ENCODE measurements at places on chromosomes 11 and 22.

- no peak for DNase-seq
Measured at GRCh38 chr22:37054600-37055365, 3.2 kb downstream of the KCTD17 start.

- DNase-seq = no peak
Measured at GRCh38 chr11:14657841-14658240, 14.2 kb downstream of the PDE3B start.

DNA sequence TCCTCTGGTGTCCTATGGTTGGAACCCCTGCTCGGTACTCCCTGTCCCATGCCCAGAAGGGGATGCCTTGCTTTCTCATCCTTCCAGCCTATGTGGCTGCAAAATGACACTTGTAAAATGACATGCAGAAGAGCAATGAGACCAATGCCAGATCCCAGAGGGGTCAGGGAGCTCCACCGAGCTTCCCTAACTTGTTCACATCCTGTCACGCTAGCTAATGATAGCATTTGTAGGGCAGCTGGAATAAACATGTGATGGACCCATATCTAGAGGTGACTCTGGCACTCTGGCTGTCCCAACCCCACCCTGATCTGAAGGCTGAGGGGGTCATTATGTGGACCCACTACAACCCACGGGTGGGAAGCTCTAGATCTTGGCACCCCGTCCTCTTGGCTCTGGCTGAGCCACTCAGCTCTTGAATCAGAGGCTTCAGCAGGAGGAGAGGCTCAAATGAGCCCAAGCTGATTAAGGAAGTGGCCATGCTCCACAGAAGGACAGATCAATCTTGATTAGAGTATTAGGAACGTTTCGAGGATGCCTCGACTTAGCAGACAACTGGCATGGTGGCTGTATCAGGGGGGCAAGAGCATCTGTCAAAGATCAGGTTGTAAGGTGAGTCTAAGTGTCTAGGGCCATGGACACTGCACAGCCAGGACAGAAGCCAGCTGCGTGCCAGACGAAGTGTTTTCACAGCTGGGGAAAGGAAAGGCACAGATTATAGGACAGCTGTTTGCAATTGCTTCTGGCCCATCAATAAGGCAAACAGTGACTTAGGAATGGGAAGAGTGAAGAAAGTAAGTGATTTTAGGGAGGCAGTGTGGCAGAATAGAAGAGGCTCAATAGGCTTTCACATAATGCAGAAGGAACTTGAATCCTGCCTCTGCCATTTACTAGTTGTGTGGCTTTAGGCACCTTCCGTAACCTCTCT, 182.8 kb downstream of the KIRREL3 start:
- DNase-seq = no peak

DNA sequence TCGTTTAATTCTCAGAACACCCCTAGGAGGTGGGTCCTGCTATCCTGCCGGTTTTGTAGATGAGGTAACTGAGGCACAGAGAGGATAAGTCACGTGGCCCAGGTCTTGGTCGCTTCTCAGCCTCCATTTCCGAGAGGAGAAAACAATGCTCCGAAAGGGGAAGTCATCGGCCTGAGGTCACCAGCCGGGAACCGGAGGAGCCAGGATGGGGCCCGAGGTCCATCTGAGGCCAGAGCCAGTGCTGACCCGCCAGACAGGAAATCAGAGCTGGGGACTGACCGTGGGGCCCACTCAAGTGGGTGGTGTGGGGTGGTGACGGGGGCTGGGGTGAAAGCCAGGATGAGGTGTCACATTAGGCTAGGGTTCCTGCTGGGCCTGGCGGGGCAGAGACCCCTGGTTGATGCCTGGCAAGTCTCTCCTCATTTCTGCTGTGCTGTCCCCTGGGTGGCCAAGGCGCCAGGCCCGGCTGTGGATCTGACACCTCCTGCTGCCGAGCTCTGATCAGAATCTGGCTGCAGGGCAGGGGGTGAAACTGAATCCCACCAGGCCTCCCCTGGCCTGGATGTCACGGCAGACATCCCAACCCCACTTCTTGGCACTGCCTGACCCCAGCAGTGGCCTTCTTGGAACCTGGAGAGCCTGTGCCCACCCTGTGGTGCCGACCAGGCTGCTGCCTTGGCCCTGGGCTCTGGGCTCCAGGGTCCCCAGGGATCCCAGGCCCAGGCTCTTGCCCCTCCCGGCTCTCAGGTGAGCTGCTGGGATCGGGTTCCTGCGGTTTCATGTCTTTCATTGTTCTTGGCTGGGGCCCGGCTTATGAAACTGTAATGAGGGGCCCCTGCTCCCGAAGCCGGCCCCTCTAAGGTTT, 12.0 kb downstream of the TRIOBP start:
- DNase-seq = no peak

GRCh38 chr11:30342736-30343166, 19.8 kb downstream of the ARL14EP start:
- no peak for DNase-seq

DNA sequence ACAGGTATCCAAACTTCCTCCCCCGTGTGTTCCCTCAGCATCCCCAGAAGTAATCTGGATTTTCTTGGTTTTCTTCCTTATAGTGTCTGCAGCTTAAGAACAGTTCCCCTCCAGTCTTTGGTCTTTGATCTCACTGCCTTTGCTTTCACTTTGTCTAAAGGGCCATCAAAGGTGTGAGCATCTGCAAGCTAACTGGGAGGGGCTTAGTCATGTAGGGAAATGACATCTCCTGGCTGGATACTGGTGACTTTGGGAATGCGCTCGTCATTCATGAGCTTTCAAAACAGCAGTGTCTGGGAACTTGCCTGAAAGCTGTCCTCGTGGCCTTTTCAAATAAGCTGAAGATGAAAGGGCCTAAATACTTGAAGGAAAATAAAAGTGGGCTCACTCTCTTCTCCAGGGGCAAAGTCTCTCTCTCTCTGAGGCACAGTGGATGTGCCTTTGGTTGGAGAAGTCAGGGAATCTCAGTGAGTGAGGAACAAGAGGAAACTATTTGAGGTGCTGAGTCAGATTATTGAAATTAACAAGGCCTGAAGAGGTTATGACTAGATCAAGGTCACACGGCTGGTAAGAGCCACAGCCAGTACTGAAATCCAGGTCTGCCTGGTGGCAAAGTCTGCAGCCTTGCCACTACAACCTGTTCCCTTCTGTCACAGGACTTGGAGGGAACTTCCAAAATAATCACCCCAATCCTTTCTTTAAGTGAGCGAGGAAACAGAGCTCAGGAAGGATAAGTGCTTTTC, 45.6 kb upstream of the TENM4 start:
- DNase-seq = no peak

GRCh38 chr11:46252373-46252914, 25.0 kb upstream of the CREB3L1 start:
- DNase-seq = no peak

- no peak for DNase-seq
Measured at GRCh38 chr11:116651737-116652237, 121.0 kb downstream of the BUD13 start.

- DNase-seq = peak; percentile 64
Measured at GRCh38 chr11:118635237-118635591, 27.8 kb downstream of the PHLDB1 start.

DNA sequence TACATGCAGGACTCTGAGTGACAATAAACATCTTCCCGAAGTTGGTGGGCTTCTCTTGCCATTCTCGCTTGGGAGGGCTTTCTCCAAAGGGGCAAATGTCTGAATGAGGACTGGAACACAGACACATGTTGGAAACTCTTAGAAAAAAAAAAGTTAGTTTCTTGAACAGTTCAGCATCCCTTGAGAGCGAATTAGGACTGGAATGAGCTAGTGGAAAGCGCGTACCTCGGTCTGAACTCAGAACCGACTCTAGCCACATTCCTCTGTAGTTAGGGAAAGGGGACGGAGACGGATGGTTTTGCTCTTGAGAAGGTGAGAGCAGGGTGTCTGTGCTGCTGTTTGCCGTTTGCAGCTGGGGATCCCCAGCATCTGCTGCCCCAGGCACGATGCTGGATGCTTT, 517.3 kb downstream of the TBC1D22A start:
- no peak for DNase-seq

- DNase-seq = no peak
Measured at GRCh38 chr11:77438487-77438886, 35.4 kb downstream of the PAK1 start.

DNA sequence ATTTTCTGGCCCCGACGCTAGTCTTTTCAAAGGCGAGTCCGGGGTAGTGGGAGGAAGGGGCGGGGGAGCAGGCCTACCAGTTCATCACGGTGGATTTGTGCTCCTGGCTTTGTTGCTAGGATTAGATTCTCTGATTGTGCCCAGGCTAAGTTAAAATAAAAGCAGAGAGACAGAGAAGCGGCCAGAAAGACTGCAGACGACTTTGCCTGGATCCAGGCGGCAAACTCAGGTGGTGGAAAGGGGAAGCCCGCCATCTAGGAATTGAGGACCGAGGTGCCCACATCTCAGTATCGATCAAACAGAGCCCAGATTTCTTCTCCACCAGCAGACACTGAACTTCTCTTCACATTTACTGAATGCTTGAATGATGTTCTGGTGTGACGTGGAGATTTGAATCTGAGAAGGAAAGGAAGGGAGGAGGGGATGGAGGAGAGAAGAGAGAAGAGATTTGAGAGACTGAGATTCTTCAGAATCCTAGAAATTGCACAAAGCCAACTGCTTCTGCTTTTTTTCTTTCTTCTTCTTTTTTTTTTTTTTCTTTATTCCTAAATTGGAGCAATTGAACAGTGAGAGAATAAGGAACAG, 2.7 kb downstream of the FAT3 start:
- DNase-seq = no peak

- peak; percentile 69 for DNase-seq
Measured at GRCh38 chr22:38706101-38706900, 557 bp downstream of the GTPBP1 start.

GRCh38 chr11:111694851-111695250, 71.3 kb downstream of the PPP2R1B start:
- peak; percentile 72 for DNase-seq

DNA sequence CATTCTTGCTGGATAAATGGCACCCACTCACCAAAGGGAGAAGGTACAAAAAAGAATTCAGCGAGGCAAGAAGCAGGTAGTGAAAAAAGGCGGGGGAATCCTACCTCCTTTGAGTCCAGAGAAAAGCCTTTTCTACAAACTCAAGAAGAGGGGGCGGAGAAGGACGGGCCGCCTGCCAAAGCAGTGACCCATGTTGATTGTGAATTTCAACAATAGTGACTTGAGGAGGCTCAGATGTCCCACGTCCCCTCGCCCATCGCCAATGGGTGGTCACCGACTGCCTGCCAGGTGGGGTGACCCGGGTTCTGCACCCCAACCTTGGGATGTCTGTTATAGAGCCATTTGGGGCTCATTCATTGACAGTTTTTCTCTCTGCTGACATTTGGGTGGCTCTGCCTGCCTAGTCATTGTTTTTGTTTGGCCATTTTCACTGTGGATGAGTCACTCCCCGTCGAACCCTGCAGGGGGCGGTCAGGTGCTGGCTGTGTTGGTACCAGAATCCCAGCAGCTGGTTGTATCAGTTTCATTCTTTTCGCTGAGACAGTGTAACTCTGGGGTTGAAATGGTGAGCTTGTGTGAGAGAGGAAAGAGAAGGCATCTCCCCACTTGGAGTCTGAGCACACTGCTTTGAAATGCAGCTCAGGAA, 163.4 kb upstream of the NCAM1 start:
- peak; percentile 51 for DNase-seq

GRCh38 chr22:48459859-48460823, 1367.5 kb downstream of the BRD1 start:
- no peak for DNase-seq

DNA sequence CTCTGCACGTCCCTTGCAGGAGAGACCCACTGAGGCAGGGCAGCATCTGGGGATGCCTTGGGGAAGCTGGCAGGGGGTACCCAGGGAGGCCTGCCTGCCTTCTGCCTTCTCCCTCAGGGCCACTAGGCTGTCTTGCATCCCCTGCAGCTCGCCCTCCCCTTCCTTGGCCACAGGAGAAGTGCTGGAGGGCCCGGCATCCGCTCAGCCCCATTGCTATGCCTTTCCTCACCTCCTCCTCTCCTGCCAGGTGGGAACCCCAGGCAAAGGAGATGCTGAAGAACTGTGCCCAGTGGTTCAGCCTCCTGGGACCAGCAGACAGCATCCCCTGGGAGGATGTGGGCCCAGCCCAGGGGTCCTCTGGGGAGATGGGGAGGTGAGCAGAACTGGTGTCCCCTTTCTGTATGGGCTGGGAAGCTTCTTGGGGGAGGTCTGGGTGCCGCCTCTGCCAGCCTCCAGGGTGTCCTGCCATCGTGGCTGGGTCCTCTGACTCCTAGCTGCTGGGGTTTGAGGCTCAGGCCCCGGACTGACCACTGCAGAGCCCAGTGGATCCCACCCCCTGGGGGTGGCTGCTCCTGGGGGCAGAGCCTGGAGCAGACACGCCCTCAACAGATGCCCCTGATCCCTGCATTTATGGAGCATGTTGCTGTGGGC, 20.6 kb downstream of the MRGPRG start:
- DNase-seq = no peak

DNA sequence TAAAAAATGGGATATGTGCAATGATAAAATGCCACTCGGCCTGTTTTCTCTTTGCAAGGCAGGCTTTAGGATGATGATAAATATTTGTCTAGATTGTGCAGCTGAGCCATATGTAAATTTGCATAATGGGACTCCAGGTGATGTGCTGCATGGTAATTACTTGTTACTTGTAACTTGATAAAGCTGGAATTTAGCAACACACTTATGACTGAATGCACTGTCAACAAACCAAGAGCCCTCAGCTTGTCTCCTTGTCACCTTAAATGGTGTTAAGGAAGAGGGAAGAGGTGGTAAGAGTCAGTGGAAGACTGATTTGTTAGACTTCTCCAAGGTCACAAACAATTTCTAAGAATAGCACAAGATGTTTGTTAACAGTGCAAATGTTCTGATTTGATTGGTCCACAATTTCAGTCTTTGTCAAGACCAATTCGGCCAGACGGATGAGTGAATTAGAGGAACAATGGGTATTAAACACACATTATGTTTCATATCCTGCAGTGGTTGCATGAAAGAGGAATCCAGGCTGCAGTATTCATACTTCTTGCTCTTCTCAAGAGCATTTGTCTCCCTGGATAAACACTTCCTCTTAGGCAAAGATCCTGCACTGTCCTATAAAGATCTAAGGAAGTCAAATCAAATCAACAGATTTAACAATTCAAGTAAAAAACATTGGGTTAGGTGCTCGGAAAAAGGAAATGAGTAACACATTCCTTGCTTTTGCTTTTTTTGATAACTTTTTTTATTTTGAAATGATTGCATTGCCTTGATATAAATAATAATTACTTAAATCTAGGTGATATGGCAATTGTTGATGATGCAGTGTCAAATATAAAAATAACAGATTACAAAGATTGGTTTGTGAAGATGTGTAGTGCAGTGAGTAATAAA, 448.3 kb upstream of the DDI1 start:
- DNase-seq = peak; percentile 8

DNA sequence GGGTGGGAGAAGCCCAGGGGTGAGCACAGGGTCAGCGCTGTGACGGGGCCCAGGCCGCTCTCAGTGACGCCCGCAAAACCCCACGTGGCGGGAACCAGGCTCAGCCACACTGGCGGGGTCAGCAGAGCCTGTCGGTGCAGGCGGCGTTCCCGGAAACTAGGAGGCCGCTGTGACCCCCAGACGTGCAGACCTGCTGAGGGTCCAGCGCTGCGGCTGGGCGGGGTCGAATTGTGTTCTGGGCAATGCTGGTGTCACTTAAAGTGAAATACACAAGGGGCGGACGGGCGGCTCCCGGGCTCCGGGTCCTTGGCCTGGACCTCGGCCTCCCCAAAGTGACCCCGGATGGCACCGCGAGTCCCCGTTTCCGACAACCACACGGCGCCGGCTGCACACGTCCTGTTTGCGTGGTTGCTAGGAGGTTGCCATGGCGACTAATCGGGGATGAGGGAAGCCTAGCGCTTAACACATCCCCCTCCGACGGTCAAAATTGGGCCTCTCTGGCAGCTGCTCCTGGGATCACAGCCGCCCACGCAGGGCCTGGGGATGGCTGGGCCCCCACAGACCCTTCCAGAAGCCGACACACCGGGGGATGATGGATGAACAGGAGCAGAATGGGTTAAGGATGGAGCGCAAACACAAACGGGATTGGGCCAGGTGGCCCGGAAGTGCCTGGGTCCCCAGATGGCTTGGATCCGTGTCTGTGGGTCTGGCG, 81.7 kb upstream of the PRR5 start:
- DNase-seq = peak; percentile 96
